ENCODE measurements at places on chromosomes 2 and 18.

DNA sequence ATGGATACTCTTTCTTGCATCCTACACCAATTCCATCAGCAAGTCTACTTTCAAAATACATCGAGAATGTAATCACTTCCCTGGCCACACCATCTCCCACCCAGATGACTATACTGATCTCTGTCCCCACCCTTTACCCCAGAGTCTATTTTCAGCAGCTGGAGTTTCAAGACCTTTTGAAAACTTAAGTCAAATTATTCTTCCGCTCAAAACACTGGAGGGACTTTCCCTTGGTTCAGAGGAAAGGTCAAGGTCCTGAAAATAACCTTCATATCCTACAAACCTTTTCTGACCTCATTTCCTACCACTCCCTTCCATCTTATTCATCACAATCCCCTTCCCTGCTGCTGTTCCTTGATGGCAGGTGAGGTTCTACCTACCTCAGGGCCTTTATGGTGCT is 58.8 kb upstream of the LYPD6 start:
- no peak for DNase-seq

- DNase-seq = no peak
Observed at GRCh38 chr2:70340075-70340474, 38.2 kb upstream of the FAM136A start.

DNA sequence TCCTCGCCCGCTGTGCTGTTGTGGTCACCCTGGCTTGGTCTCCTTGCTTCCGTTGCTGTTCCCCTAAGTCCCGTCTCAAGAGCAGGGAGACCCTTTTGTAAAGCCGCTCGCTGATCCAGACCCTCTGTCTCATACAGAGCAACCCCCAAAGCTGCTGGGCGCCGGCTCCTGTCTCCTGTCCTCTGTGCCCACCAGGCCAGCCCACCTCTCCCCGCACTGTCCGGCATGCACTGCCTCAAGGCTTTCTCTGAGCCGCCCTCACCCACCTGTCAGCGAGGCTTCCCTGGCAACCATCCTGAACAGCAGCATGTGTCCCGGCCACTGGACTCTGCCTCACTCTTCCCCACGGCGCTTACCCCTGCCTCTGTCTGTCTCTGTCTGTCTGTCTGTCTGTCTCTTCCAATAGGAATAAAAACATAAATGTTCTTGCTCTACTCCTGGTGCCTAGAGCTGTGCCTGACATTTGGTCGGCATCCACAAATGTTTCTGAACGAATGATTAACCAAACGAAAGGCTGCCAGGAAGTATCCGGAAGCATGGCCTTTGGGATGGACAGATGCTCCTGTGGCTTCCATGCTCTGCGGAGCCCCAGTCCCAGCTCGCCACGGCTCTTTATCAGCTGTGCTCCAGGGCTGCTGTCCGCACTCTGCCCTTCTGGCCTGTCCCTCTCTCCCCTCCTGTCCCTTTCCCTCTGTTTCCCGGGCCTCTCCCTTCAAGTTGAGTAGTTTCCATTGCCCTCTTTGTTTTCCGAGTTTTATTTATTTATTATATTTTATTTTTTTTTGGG is 7.8 kb downstream of the COLEC11 start:
- DNase-seq = no peak

GRCh38 chr18:32048507-32049091 is 30.0 kb downstream of the RNF125 start:
- DNase-seq = peak; percentile 24

DNA sequence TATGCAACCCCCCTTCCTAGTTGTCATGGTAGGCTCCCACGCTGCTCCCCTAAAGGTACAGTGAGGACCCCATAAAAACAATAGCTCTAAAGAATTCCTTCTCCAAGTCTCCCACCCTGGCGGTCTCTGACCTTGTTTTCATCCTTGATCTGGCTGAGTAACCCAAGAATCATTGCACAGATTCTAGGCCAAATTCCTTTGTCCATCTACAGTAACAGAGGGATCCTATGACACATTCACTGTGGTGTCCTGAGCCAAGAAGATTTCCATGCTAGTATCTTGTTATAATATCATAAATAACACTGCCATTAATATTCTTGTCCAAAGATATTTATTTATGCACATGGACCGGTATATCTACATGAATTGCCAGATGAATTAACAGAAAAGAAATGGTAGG is 240.2 kb downstream of the CYP26B1 start:
- DNase-seq = no peak

DNA sequence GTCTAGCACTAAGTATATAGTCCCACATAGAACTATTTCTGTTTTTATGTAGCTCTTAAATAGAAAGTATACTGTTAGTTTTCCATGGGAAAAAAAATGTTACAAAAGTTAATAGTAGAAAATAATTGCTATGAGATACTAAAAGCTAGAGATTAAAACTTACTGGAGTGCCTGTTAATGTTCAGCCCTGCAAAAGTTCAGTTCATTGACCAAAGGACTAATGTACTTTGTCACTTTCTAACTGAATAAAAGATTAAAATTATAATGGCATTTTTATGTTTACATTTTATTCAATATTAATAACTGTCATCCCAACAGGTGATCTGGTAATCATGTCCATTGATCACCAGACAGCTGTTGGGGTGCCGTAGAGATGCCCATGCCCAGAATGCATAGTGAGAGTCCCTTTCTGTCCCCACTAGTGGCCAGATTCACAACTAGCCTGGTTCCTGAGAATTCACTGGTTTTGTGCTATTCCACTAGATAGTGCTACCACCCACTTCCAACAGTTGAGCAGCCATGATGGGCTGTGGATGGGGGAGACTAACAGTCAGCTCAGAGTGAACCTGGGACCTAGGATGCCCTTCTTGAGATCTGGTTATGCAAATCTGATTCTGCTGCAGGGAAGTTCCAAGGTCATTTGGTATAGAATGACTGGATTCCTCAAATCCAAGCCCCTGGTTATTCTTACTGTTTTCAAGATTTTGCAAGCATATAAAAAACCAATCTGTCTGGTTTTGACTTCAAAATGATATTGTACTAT is 57.8 kb downstream of the AFTPH start:
- DNase-seq = no peak

DNA sequence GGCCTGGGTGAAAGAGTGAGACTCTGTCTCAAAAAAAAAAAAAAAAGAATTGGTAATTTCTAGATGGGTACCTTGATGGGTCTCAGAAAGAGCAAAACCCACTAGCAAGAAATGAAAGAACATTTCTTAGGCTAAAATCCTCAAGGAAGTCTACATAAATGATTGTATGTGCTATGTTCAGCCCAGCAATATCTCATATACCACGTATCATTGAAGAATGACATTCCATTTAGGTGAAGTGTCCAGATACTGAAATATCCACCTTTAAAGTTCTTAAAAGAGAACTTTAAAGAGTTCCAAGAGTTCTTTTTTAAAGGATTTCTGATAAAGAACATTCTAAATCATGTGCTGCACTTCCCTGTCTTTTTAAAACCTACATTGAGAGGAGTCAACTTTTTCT is 19.2 kb downstream of the NRP2 start:
- DNase-seq = no peak

GRCh38 chr18:72161691-72162090 is 382.5 kb downstream of the CBLN2 start:
- no peak for DNase-seq

DNA sequence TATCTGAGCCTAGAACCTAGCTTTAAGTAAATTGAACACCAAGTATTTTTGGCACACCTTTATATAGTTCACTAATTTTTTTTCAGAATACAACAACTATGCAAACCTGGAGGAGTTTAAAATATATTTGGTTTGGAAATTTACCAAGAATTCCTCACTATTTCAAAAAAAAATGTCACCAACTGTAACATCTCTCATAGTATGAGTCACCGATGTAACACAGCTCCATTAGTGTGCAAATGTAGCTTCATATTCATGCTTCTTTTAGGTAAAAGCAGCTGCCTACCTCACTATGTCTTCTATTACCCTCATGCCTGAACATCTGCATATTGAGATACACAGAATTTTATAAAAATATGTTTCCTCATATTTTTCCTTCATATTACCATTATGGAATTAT is 80.5 kb downstream of the NRXN1 start:
- no peak for DNase-seq

GRCh38 chr2:241869087-241869961 is at the start of gene RTP5:
Gene RTP5, plus strand, starts transcription at chr2:241869729. Its CDS starts 28 bp downstream, at chr2:241869757.
- DNase-seq = no peak

Measured in AG04449 (cell line).